ENCODE measurements at places on chromosomes 12 and 14.

- H3K4me3 ChIP-seq: no peak overlapping the region
- H3K27ac ChIP-seq: no peak overlapping the region
- H3K4me1 ChIP-seq: no peaks in the 10 kb centered on the region
- DNase-seq: peak; percentile 7
Observed at GRCh38 chr12:41365653-41366171, 177.6 kb downstream of the PDZRN4 start.

- H3K4me1 ChIP-seq: peaks cover 28% of the 10 kb centered on the region
- H3K27me3 ChIP-seq: no peaks in the 10 kb centered on the region
- peak overlapping the region; percentile 100 for H3K4me3 ChIP-seq
- H3K27ac ChIP-seq: peak overlapping the region; percentile 89
- peaks cover 29% of the 10 kb centered on the region for H3K36me3 ChIP-seq
- DNase-seq: peak; percentile 21
Observed at GRCh38 chr12:131711551-131712205, 788 bp downstream of the SFSWAP start.

- H3K27ac ChIP-seq: no peak overlapping the region
- DNase-seq: peak; percentile 43
- H3K4me1 ChIP-seq: no peaks in the 10 kb centered on the region
- H3K36me3 ChIP-seq: no peaks in the 10 kb centered on the region
- H3K27me3 ChIP-seq: no peaks in the 10 kb centered on the region
Observed at GRCh38 chr12:76569685-76570604, 10.4 kb upstream of the OSBPL8 start.

DNA sequence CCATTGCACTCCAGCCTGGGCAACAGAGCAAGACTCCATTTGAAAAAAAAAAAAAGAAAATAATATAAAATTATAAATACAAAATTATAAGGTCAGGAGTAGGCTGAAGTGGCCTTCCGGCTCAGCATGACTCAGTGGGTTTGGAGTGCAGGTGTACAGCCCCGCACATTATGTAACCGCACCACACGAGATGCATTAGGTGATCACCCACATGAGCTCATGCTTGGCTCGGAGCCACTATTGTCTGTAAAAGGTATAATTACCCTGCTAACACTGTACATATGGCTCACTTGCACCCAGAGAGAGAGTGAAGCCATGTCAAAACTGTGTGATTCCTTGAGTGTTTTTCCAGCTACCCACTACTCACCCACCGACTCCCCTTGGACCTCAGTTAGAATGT is 557.0 kb downstream of the SLC6A15 start:
- no peak overlapping the region for H3K4me3 ChIP-seq
- DNase-seq: no peak
- H3K36me3 ChIP-seq: no peaks in the 10 kb centered on the region
- H3K27me3 ChIP-seq: no peaks in the 10 kb centered on the region
- no peak overlapping the region for H3K27ac ChIP-seq
- no peaks in the 10 kb centered on the region for H3K4me1 ChIP-seq

- no peaks in the 10 kb centered on the region for H3K27me3 ChIP-seq
- DNase-seq: no peak
- H3K4me1 ChIP-seq: no peaks in the 10 kb centered on the region
- no peak overlapping the region for H3K27ac ChIP-seq
- H3K36me3 ChIP-seq: no peaks in the 10 kb centered on the region
- no peak overlapping the region for H3K4me3 ChIP-seq
Observed at GRCh38 chr12:22014783-22015144, 31.3 kb upstream of the CMAS start.

GRCh38 chr14:80850197-80850814 is 91.2 kb downstream of the CEP128 start:
- H3K36me3 ChIP-seq: no peaks in the 10 kb centered on the region
- H3K27me3 ChIP-seq: no peaks in the 10 kb centered on the region
- H3K4me3 ChIP-seq: no peak overlapping the region
- no peak for DNase-seq

DNA sequence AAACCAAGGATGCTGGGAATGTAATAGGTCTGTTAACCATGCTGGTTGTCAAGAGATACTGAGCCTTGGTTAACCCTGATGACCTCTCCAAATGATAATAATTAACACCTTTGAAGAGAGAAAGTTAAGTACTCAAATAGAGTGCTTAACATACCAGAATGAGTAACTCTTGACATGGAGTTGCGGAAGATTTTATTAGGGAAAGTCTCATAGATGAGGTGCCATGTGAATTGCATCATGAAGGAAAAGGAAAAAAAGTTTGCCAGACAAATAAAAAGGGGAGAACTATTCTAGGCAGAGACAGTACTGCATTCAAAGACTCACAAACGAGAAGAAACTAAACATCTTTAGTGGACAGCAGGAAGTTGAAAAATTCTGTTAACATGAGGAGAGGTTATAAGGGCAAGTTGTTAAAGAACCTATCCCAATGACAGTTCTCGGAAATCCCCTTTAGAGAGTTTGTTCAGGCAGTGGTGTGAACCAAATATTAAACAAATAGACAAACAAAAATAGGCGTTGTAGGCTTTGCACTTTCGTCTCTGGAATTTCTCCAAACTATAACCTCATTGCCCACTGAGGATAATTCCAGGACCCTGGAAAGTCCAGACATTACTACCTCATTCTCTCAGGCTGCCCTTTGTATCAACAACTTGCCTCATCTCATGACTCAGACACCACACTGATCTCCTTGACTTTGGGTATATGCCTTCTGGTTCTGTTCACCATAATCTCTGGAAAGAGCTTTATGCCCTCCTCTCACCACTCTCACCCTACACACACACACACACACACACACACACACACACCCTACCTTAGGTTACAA is 435.0 kb downstream of the GXYLT1 start:
- H3K27ac ChIP-seq: no peak overlapping the region
- no peaks in the 10 kb centered on the region for H3K4me1 ChIP-seq
- no peaks in the 10 kb centered on the region for H3K36me3 ChIP-seq
- no peak for DNase-seq
- no peak overlapping the region for H3K4me3 ChIP-seq

DNA sequence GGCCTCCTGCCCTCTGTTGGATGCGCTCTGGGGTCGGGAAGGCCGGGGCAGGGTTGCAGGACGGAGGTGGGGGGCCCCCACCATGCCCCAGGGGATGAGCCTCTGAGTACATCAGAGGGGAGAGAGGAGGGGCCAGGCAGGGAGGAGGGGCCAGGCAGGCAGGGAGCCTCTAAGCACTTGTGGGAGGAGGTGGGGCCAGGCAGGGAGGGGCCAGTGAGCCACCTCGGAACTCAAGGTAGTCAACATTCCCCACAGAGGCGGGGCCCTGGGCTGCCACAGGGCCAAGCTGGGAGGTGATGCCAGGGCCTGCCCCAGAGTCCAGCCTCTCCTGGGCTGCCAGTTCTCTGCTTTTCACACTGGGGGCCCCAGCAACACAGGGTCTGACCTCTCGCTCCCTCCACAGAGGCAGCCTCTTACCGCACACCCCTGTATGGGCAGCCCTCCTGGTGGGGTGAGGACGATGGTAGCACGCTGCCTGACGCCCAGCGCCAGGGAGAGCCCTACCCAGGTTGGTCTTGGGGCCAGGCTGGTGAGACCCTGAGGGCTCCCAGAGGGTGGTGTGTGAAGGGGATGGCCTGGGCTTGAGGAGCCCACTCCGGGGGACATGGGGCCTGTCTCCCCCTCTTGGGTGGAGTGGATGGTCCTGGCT is 17.4 kb downstream of the CEP170B start:
- peaks cover 91% of the 10 kb centered on the region for H3K36me3 ChIP-seq
- H3K27me3 ChIP-seq: no peaks in the 10 kb centered on the region
- H3K4me1 ChIP-seq: peaks cover 5% of the 10 kb centered on the region
- DNase-seq: peak; percentile 83
- H3K27ac ChIP-seq: no peak overlapping the region

- H3K36me3 ChIP-seq: peaks cover 5% of the 10 kb centered on the region
- peak; percentile 96 for DNase-seq
- peak overlapping the region; percentile 91 for H3K27ac ChIP-seq
- H3K4me3 ChIP-seq: peak overlapping the region; percentile 82
Observed at GRCh38 chr12:50924439-50925341, 27.7 kb upstream of the HIGD1C start.

- no peaks in the 10 kb centered on the region for H3K27me3 ChIP-seq
- DNase-seq: no peak
- H3K4me3 ChIP-seq: no peak overlapping the region
Observed at GRCh38 chr12:98653866-98654493, 8.9 kb downstream of the APAF1 start.

GRCh38 chr12:85277191-85277590 is 2.8 kb upstream of the ALX1 start:
- no peaks in the 10 kb centered on the region for H3K36me3 ChIP-seq
- H3K4me1 ChIP-seq: peaks cover 19% of the 10 kb centered on the region
- no peak for DNase-seq
- H3K4me3 ChIP-seq: no peak overlapping the region
- peaks cover 100% of the 10 kb centered on the region for H3K27me3 ChIP-seq
- no peak overlapping the region for H3K27ac ChIP-seq

DNA sequence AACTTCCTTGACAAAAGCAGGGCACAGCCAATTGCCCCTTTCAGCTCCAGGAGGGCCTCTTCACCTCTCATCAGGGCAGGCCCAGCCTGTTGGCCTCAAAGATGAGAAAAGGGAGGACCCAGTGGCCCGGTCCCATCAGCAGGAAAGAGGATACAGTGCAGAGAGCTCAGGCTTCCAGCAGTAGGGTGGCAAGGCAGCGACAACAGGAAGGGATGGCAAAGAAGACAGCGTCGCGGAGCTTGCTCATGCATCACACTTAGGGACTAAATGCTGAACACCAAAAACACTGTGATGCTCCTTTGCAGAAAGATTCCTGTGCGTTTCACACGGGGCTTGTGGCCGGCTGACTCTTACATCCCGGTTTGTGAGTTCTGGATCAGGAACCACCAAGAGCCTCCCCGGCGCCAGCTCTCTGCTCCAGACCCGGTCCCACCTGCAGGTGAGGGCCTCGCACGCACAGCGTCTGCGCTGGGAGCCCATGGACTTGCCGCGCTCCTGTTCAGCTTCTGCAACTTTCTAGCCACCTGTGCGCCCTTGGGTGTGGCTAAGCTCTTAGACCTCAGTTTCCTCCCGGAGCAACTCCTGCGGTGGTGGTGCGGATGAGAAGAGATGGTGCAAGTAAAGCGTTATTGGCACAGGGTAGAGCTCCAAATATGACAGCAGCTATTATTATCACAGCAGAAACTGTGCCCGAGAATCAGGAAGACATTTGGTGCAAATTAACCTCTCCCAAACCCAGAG is 15.3 kb upstream of the BCL7A start:
- no peak overlapping the region for H3K4me3 ChIP-seq
- H3K27me3 ChIP-seq: peaks cover 5% of the 10 kb centered on the region
- no peak for DNase-seq
- H3K4me1 ChIP-seq: peaks cover 9% of the 10 kb centered on the region
- no peaks in the 10 kb centered on the region for H3K36me3 ChIP-seq
- H3K27ac ChIP-seq: no peak overlapping the region

DNA sequence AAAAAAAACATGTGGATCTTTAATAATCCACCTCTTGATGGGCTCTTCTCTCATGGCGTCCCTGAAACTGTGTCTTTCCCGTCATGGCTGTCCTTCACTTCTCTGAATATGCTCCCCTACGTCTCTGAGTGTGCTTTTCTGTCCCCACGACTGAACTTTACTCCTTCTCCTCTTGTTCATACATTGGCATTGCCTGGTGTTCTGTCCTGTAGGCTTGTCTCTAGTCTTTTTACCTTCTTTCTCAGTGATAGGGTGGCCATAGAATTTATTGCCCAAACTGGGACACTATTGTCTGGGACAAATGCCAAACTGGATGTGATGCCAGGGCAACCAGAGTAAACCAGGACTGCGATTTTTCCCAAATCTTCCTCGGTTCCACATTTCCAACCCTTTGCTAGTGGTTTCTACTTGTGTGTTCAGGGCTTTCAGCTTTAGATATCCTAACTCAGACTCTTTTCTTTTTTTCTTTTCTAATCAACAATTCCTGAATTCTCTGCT is 202.2 kb downstream of the ATP23 start:
- H3K27me3 ChIP-seq: no peaks in the 10 kb centered on the region
- no peaks in the 10 kb centered on the region for H3K4me1 ChIP-seq
- no peak overlapping the region for H3K27ac ChIP-seq
- H3K4me3 ChIP-seq: no peak overlapping the region
- no peak for DNase-seq

GRCh38 chr14:39664646-39665045 is 232.4 kb upstream of the FBXO33 start:
- H3K27me3 ChIP-seq: no peaks in the 10 kb centered on the region
- H3K4me3 ChIP-seq: no peak overlapping the region
- no peak for DNase-seq
- H3K36me3 ChIP-seq: no peaks in the 10 kb centered on the region
- H3K27ac ChIP-seq: no peak overlapping the region
- no peaks in the 10 kb centered on the region for H3K4me1 ChIP-seq

- H3K4me3 ChIP-seq: no peak overlapping the region
- no peaks in the 10 kb centered on the region for H3K36me3 ChIP-seq
- H3K4me1 ChIP-seq: no peaks in the 10 kb centered on the region
- H3K27me3 ChIP-seq: no peaks in the 10 kb centered on the region
- H3K27ac ChIP-seq: no peak overlapping the region
Observed at GRCh38 chr12:83074358-83074894, 387.7 kb downstream of the TMTC2 start.

DNA sequence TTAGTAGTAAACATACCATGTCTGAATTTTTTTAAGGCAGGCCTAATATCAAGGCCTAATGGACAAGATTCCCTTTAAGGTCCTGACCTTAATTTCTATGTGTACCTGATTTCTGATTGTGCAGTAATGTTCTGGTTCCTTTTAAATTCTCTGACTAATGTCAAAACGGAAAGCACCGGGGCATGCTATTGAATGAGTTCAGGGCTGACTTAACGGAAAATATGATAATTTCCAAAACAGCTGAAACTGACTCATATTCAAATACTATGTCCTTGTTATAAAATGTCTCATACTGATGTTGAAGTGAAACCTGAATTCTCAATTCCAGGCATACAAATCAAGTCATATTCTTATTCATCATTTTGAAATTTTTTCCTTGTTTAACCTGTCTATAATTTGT is 6.7 kb downstream of the TAS2R43 start:
- H3K4me3 ChIP-seq: no peak overlapping the region
- DNase-seq: no peak
- no peak overlapping the region for H3K27ac ChIP-seq
- H3K36me3 ChIP-seq: no peaks in the 10 kb centered on the region

- no peaks in the 10 kb centered on the region for H3K36me3 ChIP-seq
- H3K4me3 ChIP-seq: no peak overlapping the region
- H3K27ac ChIP-seq: peak overlapping the region; percentile 30
- DNase-seq: peak; percentile 82
- no peaks in the 10 kb centered on the region for H3K27me3 ChIP-seq
Observed at GRCh38 chr12:79415746-79416435, 274.9 kb downstream of the PAWR start.

Data from stomach (tissue), 19 donors.